Stimulated activated CD8-positive, alpha-beta memory T cell treated with anti-CD3 and anti-CD28 coated beads, Interleukin-2, amount 100 ng/mL, for 1 hour (primary cell): ENCODE measurements at places on chromosomes 6 and 20.

DNA sequence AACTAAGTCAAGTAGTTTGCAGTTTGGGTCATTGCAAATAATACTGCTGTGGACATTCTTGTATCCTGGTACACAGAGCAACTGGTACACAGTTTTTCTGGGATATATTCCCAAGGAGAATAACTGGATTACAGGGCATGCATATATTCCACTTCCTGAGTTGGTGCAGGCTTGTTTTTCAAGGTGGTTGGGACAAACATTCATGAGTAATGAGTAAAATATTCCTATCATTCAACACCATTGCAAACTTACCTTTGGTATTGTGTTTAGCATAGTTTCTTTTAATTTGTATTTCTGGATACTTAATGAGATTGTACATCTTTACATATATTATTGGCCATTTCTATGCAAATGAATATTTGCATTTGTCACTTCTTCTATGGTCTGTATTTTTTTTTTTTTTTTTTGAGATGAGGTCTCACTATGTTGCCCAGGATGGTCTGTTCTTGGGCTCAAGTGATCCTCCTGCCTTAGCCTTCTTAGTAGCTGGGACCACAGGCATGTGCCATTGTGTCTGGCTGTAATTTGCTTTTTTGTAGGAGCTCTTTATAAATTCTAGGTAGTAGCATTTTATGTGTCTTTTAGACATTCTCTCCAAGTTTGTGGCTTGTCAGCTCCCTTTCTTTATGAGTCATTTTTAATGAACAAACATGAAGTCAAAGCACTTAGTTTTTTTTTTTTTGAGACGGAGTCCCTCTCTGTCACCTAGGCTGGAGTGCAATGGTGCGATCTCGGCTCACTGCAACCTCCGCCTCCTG, 158.7 kb downstream of the SOX4 start:
- no peak for DNase-seq

DNA sequence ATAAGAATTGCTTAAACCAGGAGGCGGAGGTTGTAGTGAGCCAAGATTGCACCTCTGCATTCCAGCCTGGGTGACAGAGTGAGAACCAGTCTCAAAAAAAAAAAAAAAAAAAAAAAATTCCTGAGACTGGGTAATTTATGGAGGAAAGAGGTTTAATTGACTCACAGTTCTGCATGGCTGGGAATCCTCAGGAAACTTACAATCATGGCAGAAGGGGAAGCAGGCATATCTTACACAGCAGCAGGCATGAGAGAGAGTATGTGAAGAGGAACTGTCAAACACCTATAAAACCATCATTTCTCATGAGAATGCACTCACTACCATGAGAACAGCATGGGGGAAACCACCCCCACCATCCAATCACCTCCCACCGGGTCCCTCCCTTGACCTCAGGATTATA, 1.8 kb upstream of the FKBP1A start:
- no peak for DNase-seq

DNA sequence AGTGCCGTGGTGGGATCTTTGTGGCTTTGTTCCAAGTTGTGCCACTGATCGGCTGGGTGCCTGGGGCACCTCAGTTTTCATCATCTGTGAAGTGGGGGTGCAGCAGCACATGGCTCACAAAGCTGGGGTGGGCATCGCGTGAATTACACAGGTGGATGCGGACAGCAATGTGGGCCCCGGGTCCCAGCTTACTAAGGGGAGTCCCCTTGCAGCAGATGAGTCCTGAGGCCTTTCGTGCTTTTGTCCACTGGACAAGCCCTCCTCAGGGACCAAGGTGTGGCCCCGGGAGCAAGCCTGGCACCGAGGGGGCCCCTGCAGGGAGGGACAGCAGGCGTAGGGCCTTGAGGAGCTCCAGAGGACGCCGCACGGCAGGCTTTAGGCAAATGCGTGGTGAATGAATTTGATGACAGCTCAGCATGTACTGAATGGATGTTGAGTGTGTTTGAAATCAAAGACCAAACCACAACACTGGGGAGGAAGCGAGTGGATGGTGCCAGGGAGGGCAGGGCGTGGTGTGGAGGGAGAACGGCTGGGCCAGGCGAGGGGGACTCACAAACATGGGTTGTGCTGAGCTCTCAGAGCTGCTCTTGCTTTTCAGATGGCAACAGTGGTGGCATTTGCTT, 53.2 kb downstream of the IRF4 start:
- DNase-seq = no peak

DNA sequence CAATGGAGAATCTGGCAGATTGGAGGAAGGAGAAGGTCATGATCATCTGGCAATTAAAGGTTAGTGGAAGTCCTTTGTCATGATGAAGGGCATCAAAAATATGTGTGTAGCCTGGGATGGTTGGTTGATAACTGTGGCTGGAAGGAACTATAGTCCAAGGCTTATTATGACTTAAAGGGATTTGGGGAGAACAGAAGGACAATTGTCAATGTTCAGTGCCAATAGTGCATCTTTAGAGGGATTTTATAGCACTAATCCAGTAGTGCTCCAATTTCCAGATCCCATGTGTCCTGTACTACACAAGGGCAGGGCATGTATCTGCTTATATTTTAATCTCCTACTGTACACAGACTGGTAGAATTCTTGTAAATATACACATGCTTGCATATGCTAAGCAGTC, 5.0 kb upstream of the ZBTB24 start:
- no peak for DNase-seq

DNA sequence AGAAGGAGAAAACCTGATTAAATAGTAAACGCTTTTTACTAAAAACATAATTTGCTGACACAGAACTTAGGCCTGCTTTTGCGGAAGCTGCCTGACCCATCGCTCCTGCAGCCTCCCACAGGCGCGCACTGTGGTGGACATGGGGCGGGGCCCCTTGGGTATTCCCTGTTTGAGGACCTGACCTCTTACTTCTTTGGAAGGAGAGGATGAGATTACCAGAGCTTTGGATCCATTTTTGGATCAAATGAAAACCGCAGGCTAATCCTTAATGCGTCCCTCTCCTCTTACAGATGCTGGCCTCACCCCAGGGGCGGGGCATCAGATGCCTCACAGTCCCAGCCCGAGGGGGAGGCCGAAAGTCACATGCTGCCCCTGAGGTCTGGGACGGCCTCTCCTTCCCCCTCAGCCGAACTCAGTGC, 151.0 kb downstream of the SCML4 start:
- DNase-seq = no peak
